ENCODE measurements at places on chromosomes 5 and 9.

GRCh38 chr9:137164370-137165249 is 5.2 kb downstream of the LRRC26 start:
- no peak for DNase-seq

DNA sequence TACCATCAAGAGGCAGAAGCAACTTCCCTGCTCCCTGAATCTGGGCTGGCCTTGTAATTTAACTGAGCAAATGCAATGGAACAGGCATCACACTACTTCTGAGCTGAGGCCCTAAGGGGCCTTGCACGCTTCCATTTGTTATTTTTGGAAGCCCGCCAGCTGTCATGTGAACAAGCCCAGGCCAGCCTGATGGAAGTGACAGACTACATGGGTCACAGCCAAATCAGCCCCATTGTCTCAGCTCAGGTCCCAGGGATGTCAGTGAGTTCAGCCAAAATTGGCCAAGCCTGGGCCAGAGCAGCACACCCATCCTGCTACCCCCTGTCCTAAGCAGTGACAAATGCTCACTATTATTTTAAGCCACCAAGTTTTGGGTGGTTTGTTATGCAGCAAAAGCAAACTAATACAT is 72.8 kb downstream of the PRRT1B start:
- peak; percentile 70 for DNase-seq

- DNase-seq, result no peak
These were observed 67.6 kb upstream of the TBCA start for GRCh38 chr5:77843570-77844372.

DNA sequence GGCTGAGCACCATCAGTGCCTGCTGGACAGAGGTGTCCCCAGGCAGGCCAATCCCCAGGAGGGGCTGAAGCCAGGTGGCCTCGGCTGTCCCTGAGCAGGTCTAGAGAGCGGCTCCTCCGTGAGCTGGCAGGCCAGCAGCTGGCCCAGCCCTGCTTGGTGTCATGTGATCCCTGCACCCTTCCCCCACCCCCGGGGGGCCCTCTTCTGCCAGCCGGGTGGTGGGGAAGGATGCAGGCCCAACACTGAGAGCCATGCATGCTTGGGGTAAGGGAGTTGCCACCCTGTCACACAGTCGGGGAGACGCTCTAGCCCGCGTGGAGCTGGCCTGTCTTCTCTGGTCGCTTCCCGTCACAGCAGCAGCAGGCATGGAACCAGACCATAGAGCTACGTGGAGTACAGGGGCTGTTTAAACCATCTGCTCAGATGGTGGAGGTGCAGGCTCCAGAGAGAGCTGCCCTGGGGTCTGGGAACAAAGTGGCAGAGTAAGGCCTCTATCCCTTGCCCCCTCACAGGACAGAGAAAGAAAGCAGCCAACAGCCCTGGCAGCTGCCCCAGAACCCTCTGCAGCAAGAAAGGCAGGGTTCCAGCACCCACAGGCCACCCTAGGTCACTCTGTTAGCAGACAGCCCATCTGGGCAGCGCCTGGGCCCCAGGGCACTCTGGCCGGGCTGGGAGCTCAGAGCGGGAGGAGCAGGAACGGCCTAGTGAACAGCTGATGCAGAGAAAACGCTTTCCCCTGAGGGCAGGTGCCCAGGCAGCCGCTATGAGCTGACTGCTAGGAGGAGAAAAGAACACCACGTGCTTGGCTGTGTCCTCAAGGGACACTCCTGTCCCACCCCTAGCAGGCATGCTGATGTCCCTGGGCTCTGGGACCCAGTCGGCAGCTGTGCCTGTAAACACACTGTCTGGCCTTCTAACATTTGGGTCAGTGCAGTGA is 6.8 kb downstream of the RALGDS start:
- no peak for DNase-seq

DNA sequence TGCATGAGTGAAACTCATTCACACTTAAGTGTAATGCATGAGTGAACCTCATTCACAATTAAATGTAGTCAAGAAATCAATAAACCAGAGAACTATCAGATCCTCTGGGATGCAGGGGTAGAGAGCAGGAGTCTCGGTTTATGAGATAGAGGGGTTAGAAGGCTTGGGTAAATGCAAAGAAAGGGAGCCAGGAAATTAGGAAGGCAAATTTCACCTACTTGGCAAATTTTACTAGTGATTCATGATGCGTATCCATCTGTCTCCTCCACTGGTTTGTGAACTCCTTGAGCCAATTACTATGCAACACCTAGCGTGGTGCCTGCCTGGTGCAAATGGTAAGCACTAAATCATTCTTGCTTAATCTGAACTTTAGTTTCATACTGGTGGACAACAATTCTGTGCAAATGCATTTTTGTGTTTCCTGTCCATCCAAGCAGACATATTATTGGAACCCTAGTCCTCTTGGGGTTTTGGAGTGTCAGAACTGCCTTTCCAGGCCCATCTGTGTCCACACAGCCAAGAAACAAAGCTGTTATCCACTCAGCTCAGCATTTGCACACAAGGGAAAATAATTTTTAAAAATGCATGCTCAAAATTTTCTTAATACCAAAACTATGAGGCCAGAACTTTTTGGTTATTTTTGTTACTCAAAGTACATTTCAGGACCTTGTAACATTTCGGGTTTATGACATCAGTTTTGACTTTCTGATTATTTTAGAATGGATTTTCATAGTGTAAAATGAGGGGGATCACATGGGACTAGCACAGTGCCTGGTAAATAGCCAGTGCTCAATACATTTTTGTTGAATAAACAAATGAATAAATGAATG is 5.2 kb downstream of the HAPLN1 start:
- DNase-seq, result no peak

GRCh38 chr9:88791105-88791805 is 200.0 kb upstream of the S1PR3 start:
- no peak for DNase-seq

DNA sequence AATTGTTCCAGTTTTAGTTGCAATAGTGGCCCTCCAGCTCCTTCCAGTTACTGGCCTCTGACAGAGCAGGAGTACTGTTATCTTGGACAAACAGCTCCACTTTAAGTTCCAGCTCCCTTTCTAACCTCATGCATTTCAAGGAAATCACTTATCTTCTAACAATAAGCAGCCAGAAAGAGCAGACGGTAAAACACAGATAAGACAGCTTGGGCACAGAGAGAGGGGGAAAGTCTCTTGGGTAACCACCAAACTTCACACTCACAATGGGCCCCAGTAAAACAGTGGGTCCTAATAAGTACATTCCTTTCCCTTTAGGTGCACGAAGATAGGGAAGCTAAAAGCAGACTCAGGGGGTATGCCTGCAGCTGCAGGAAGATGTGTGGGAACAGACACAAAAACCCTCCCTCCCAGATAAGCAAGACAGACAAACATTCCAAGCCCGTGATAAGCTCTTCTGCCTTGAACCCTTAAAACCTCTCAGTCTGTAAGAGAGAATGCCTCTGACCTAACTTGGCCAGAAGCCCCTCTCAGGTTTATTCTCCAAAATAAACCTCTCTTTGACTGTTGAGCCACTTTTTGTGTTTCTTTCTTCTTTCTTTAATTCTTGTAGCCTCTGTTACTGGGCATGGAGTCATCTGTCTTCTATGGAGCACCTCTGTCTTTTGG is 30.8 kb downstream of the OR1J1 start:
- no peak for DNase-seq

DNA sequence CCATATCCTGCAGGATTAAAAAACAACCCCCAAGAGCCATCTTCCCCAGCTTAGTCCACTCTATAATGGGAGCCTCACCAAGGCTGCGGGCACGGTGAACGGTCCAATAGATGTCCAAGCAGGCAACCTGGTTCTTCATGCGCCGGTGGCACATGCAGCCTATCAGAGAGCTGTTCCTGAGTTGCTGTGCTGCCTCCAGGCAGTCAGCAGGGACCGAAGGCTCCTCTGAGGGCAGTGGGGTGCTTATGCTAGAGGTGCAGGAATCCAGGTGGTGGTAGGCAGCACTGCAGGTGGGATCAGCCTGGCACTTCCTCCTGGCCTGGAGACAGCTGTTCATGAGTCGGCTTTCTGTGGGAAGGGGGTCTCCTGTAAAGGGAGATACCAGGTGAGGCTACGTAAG is 10.2 kb downstream of the GFRA3 start:
- no peak for DNase-seq

- no peak for DNase-seq
These were observed 1.6 kb downstream of the C5orf52 start for GRCh38 chr5:157672976-157673375.

GRCh38 chr9:36861528-36862205 is 172.4 kb downstream of the PAX5 start:
- DNase-seq, result no peak

DNA sequence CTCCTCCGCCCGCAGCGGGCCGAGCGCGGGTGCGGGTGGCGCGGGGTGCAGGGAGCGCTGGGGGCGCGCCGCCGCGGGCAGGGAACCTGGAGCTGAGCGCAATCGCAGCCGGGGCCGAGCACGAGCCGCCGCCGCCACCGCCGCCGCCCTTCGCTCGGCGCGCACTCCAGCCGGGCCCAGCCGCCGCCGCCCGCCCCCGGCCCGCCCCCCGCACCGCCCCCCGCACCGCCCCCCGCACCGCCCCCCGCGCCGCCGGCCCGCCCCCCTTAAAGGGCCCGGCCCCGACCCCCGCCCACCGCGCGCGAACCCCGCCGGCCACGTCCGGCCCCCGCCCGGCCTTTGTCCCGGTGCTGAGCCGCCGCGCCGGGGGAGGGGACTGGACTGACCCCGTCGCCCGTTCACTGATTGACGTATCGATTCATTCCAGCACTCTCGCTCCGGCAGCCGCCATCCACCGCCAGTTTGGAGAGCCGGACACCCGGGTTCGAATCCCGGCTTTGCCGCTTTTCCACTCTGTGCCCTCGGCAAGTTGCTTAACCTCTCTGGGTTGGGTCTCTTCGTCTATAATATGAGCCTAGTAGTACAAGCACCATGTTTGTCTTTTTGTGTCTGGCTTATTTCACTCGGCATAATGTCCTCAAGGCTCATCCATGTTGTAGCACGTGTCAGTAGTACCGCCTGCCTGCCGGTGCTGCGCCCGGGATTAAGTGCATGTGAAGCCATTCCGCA is at the start of gene SH3PXD2B:
TSS of gene SH3PXD2B (minus strand) at position 168 of the 729 bp plus-strand sequence. CDS start 173 bp downstream, outside the sequence.
- DNase-seq, result peak; percentile 72

GRCh38 chr9:116984111-116984510 is 297.0 kb downstream of the TRIM32 start:
- DNase-seq, result no peak

DNA sequence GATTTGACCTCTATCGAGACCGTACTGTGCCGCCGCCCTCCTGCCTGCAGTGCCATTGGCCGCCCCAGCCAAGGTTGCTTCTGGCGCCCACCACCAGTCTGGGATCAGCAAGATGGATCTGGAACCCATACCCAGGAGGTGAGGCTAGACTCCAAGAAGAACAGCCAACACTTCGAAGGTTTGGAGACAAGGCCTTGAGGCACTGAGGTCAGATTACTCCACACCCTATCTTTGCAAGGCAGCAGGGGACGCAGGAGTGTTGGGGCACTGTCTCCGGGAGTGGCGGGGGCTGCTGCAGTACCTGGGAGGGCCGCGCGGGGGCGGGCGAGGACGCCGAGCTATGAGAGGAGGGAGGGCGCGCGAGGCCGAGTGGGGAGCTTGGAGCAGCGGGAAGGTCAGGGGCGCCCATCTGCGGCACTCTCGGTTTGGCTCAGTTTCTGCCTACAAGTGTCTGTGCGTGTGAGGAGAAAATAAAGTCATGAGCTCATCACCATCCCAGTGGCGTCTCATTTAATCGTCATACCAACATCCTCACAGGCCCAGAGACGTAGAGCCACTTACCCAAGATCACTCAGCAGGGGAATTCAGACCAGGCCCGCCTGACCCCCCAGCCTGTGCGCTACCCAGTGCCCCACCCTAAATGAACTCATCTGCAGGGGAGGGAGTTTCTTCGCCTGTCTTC is 20.5 kb upstream of the PSD2 start:
- peak; percentile 76 for DNase-seq

GRCh38 chr9:15317836-15318235 is 10.8 kb upstream of the TTC39B start:
- DNase-seq, result no peak

DNA sequence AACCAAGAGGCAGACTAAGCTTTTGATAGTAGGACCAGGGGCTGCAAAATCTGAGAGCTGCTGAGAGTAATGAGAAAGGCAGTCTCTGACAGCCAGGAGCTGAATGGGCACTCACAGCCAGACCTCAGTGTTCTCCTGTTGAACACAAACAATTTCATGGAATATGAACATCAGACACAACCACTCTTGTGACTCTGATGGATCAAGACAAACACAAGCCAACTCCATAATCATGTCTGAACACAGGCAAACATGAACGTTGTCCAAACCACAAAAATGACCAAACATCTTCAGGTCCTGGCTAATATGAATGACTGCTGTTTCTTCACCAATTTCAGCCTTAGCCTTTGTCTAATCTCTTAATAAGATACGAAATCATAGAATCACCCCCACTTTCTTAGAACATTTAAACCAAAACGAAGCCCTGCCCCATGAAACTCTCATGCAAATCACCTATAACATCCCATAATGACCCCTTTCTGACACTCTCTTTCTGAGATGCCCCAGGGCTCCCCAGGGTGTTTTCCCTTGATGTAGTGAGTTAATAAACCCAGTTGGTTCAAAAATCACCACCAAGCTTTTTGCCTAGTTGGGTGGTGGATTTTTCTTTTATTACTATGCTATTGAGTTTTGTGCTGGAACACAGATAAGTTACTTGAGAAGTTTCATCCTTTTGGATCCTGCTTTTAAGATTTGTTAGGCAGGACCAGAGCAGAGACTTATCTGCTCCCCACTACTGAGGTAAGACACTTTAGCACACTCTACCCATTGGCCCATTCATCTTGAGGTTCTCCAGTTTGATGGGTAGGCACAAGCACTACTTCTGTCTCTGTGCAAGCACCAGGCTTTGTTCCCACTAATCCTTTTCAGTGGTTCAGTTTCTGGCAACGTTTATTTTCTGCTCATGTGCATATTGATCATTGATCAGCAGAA is 5.9 kb upstream of the ERAP2 start:
- DNase-seq, result no peak

All from pancreas (tissue), 10 donors.